Endodermal cell (in vitro differentiated cells): ENCODE measurements at places on chromosomes 16 and 17. TPM values are rescaled to one million over a fixed set of nuclear protein-coding genes. Genes with fewer than 3 reads are reported as not detected.

GRCh38 chr17:63816669-63817068 lies 10.6 kb upstream of the PSMC5 start:
- no peak for DNase-seq

DNA sequence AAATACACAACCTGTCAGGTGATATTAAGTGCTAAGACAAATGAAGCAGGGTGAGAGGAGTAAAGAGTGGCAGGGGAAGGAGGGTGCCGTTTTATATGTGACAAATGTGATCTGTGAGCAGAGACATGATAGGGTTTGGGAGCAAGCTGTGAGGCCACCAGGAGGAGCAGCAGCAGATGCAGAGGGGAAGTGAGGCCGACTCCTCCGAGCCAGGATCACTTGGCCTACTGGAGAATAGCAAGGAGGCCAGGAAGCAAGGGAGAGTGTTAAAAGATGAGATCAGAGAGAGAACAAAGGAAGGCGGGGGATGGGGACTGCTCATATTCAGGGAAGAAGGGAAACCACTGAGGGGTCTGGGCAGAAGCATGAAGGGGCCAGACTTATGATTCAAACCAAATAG lies 129.4 kb downstream of the TANGO6 start:
- peak; percentile 91 for DNase-seq

The CCL2 gene
- total RNA-seq, result 23.8 and 24.7 TPM in 2 replicates

The SOX9 gene
- total RNA-seq, result 1.3 and 1.4 TPM in 2 replicates

The ZNF423 gene
- 35.0 and 41.9 TPM in 2 replicates for total RNA-seq

The PRKCB gene
- total RNA-seq, result 0.38 to 1.7 TPM (median 0.76 TPM) in 3 replicates

The CACNG5 gene
- 0.95 and 1.8 TPM in 2 replicates for total RNA-seq
